Activated CD4-positive, CD25-positive, alpha-beta regulatory T cell (primary cell): ENCODE measurements at places on chromosomes 5 and 9.
A peak's percentile ranks its signal among the peaks of the same experiment; 100 is the strongest.

GRCh38 chr5:148685520-148686134 is 31.3 kb upstream of the HTR4 start:
- DNase-seq, result no peak

GRCh38 chr9:124794902-124795491 is 18.1 kb downstream of the OLFML2A start:
- no peak for DNase-seq

GRCh38 chr9:134492281-134492691 is 149.3 kb upstream of the COL5A1 start:
- no peak for DNase-seq

- DNase-seq, result no peak
Observed at GRCh38 chr5:547086-547924, 23.1 kb upstream of the SLC9A3 start.

DNA sequence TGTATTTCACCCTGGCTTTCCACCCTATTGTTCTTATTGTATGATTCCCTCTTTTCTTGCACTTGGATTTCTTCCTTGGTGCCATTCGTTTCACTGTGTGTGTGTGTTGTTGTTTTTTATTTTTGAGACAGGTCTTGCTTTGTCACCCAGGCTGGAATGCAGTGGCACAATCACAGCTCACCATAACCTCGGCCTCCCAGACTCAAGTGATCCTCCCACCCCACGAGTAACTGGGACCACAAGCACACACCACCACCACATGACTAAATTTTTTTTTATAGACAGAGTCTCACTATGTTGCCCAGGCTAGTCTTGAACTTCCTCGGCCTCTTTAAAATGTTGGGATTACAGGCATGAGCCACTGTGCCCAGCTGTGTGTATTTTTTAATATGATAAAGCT is 72.0 kb downstream of the MLLT3 start:
- DNase-seq, result no peak

DNA sequence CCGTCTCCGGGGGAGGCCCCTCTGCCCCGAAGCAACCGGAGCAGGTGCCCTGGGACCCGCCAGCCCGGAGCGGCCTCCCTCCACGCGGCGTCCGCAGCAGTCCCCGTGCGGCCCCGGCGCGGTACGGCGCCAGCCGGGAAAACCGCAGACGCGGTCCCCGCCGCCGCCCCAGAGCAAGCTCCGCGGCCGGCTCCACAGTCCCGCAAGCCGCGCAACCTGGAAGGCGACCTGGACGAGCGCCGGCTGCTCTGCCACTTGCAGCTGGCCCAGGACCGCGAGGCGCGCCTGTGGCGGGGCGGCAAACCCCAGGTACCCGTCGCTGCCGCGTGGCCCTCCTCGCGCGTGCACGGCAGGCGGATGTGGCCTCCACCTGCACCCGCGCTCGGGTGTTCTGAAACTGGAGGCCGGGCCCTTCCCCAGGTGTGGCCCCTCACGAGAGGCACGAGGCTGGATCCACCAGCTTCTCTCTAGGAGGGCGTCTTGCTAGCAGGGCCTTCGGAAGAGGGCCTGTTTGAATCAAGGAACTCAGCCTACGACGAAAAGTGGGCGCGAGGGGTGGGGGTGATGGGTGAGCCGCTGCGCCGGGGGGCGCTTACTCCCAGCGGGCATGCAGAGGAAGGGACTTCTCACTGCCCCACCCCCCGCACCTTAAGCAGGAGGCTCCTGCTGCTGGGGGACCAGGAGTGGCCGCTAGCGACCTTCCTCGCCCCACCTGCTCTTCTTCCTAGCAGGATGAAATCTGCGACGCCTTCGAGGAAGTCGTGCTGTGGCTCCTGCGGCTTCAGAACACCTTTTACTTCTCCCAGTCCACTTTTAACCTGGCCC is 602 bp downstream of the CCNI2 start:
- DNase-seq, result peak; percentile 56
